CD4-positive, alpha-beta T cell treated with Interleukin-12 subunit alpha and Interleukin-12 subunit beta, for 1 hour (primary cell): ENCODE measurements at places on chromosomes 5 and 9.

DNA sequence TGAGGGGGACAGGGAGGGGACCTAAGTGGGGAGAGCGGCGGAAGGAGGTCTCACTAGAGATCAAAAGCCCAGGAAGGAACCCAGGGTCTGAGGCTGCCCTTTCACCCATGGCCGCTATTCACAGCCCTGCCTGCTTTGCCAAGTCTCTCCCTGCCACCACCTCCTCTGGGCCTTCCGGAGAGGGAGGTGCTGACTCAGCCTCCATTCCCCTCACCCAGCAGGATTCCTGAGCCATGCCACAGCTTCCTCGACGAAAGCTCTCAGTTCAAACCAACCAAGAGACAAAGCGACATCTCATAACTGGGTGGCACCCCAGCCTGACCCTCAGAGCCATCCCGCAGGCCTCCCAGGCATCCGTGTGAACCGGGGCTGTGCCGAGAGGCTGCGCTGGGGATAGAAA lies 36.7 kb downstream of the PAX5 start:
- no peak for DNase-seq

- no peak for DNase-seq
These were observed 32.3 kb upstream of the ZNF462 start for GRCh38 chr9:106830527-106831150.

- DNase-seq = peak; percentile 75
These were observed 13.7 kb upstream of the FCHSD1 start for GRCh38 chr5:141664733-141665461.

GRCh38 chr5:167578977-167579692 lies 712.3 kb upstream of the WWC1 start:
- no peak for DNase-seq

DNA sequence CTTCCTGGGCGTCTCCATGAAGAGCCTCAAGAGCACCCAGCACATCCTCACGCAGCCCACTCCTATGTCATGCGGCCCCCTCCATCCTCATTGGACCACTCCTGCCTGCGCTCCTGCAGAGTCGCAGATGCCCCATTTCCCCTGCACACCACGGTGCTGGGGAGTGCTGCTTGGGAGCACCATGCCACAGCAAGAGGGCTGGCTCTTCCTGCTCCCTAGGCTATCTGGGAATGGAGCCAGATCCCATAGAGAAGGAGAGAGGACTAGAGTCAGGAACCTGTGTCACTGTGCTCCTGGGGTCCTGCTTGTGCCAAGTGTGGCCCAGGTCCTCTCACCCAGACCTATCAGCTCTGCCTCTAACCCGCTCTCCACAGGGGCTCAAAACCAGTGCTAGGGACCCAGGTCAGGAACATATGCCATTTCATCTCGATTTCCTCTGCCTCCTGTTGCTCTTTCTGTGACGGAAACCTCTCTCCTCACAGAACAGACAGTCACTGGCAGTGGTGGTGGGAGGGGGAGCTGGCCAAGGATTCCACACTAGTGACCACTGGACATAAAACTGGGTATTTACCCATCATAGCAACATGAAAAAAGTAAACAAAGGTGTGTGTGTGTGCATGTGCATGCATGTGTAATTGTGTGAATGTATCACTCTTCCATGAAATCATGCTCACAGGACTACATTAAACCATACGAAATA lies 178.4 kb downstream of the TTLL11 start:
- DNase-seq = no peak

DNA sequence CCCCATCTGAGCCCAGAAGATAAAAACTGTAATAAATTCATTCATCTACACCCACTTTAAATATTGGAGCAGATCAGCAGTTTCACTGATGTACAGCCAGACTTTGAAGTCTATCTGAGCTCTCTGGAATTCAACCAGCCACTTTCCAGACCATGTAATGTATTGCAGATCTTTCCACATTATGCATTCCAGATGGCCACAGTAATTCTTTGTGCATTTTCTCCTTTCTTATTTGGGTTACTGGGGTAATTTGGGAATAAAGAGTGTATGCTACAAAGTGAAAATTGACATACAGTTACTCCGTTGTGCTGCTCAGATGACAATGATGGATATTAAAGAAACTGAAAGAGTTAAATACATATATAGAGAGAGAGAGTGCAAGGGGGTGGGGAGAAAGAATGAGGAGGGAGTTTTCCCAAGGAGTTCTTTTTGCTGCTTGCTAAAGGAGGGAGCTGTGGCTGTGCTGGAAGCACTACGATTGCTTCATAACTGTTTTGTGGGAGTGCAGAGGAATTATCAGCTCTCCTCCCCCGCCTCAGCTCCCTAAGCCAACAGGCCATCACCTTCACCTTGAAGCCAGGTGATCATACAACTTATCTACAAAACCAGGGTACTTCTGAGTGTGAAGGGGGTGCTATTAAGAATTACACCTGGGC lies 152.8 kb downstream of the GAS1 start:
- DNase-seq = no peak

DNA sequence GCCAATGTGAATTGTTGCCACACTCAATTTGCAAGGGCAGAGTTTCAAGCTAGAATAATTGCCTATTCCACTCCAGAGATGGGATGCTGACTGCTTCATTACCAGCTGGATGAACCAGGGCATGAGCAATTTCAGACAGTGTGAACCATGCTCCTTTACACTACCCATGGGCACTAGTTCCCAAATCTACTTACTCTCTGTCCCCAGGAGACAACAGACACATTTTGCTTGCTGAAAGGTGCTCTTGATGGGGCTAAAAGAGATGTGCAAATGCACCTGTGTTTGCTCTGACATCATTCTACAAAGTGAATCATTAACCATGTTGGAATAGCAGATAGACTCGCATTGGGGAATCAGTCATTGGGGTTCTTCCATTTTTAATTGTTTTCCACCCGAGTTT lies 522.3 kb upstream of the NUDT12 start:
- DNase-seq = no peak

GRCh38 chr5:139638736-139639618 lies 9.2 kb upstream of the CXXC5 start:
- no peak for DNase-seq

- no peak for DNase-seq
These were observed 55.2 kb downstream of the SLC28A3 start for GRCh38 chr9:84285381-84285780.

- no peak for DNase-seq
These were observed 34.5 kb downstream of the HRH2 start for GRCh38 chr5:175692235-175692995.

DNA sequence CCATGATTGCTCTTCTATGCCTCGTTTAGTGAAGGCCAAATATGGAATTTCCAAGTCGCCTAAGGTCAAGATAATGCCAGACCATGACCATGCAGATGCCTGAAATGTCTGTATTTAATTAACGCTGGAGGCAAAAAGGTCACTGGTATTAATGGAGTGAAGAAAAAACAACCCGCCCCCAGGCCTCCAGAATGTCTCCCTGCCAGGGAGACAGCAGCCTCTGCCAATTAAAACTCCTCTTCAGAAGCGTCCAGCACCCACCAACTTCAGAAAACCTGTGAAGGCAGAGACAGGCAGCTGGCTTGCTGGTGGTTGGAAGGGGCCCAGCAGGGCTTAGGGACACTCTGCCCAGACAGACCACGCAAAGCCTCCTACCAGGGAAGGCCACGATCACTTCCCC lies 94.4 kb downstream of the VAV2 start:
- no peak for DNase-seq

GRCh38 chr5:20023686-20024180 lies 35.7 kb upstream of the CDH18 start:
- DNase-seq = no peak

DNA sequence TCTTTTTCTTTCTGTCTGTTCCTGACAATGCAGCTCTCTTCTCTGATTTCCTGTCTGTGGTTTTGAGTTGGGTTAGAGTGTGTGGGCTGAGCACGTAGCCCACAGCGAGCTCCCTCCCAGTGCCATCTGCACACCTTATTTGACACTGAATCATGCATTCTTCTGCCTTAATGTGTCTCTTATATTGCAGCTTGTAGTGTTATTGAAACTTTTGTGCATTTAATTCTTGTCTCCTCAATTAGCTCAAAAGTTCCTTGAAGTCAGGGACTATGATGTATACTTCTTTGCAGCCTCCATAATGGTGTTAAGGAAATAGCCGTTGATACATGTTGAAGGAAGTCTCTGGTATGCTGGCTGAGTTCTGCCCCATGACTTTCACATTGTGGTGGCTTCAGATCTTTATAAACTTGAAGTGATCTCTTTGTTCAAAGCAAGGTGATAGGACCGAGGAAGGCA lies 576.2 kb upstream of the CLINT1 start:
- peak; percentile 10 for DNase-seq

- no peak for DNase-seq
These were observed 154.1 kb downstream of the OSTF1 start for GRCh38 chr9:75242426-75242825.

- no peak for DNase-seq
These were observed 652.1 kb downstream of the LRRC70 start for GRCh38 chr5:63230754-63231153.

GRCh38 chr5:66596636-66597182 lies 516 bp downstream of the MAST4 start:
- no peak for DNase-seq

GRCh38 chr5:124652514-124652819 lies 94.0 kb downstream of the ZNF608 start:
- DNase-seq = no peak

GRCh38 chr9:2479056-2479565 lies 142.5 kb upstream of the VLDLR start:
- no peak for DNase-seq

DNA sequence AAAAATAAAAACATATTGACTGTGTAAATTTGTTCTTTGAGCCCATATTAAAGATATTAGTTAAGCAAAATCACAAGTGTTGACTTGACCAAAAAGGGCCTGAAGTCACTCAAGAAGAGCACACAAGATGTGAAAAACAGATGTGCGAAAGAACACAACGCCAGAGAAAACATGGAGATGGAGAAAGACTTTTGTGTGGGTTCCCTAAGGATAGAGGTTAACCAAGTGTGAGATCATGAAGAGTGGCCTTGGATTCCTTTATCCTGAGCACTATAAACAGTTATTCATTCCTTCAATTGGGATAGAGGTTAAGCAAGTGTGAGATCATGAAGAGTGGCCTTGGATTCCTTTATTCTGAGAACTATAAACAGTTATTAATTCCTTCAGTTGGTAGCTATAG lies 361.8 kb downstream of the CDH18 start:
- no peak for DNase-seq

GRCh38 chr5:99607124-99607523 lies 678.3 kb upstream of the CHD1 start:
- DNase-seq = no peak

- no peak for DNase-seq
These were observed 1.5 kb downstream of the PAPPA start for GRCh38 chr9:116154976-116155697.

GRCh38 chr5:24353611-24354010 lies 291.2 kb downstream of the CDH10 start:
- no peak for DNase-seq

DNA sequence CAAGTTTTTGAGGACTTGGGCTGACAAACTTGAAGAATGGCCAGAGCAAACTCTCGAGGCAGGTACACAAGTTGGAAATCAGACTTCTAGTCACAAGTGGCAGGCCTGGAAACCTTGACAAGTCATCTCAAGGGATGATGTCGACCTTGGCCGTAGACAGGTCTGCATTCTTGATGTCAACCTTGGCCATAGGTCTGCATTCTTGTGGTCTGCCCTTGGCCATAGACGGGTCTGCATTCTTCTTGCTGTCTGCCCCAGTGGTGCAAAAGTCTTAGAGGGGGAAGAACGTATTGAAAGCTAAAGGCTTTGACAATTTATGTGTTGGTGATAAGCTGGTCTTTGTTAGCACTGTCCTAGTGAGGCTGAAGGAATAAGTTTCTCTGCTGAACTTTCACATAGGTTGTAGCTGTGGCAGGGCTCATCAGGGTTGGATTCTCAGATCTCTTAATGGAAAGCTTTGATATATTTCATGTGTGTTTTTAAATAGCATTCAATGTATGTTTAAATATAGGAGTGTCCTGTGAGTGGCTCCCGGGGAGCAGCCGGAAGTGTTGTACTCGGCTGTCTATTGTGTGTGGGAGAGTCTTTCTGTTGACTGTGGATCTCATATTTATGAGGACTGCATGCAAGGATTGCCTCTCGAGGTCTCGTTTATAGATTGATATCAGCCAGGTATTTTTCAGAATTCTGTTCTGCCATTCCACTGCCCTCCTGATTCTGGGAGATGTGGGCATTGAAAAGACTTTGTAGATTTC lies 27.0 kb downstream of the SUB1 start:
- DNase-seq = no peak

DNA sequence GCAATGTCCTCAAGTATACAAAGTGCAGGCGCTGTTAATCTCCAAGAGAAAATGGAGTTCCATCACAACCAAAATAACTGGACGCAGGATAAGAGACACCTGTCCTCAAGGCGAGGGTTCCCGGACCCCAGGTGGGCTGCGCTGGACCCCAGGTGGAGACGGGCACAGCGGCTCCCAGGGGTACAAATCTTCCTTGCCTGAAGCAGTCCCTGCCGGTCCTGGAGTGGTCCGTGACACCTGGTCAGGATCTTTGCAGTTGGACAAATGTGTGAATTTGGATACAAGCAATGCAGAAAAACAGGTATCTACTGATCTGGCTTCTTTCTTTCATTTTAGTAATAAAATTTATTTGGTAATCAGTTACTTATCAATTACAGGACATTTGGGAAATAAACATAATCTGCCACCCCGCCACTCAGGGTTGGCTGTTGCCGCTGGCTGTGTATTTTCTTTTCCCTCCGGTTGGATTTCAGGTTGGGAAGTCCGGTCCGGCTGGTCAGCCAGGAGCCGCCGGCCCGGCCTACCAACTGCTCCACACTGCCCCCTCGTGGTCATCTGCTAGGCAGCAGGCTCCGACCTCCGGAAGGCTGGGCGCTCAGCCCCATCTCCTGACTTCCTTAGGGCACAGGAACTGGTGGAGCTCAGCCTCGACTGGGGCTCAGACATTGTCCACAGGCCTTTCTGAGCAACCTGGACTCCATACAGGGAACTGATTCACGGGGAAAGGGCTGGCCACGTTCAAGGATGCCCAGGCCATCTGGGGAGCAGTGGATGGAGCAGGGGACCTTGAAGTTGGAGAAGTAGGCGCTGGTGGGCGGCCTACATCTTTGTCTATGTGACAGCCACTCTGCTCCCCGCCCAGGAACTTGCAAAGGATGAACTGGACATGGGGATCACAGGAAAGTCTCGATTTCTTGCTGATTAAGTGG lies 43.4 kb downstream of the NXNL2 start:
- DNase-seq = peak; percentile 50

DNA sequence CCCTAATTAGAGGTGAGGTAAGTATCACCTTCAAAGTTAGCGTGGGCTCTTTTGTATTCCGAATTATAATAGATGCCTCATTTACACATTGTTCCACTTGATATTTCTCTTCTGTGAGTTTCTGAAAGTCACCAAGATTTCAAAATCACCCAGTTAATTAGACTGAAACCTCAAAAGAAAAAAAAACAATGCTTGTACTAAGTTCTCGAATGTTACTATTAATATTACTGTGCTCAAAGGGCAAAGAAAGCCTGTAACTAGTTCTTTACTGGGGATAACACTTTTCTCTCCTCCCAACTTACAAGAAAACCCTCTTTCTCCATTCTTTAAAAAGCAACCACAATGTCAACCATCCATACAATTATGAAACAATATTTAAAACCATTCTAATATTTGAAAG lies 98.5 kb downstream of the STRBP start:
- DNase-seq = no peak
